ENCODE measurements at places on chromosomes 1 and 21.
A peak's percentile ranks its signal among the peaks of the same experiment; 100 is the strongest.

GRCh38 chr1:205667909-205668643 lies 12.2 kb downstream of the SLC45A3 start:
- no peak for DNase-seq

- no peak for DNase-seq
These were observed at the start of gene OLFM3 for GRCh38 chr1:101996825-101997465. Gene OLFM3 (minus strand): TSS chr1:101996926.

DNA sequence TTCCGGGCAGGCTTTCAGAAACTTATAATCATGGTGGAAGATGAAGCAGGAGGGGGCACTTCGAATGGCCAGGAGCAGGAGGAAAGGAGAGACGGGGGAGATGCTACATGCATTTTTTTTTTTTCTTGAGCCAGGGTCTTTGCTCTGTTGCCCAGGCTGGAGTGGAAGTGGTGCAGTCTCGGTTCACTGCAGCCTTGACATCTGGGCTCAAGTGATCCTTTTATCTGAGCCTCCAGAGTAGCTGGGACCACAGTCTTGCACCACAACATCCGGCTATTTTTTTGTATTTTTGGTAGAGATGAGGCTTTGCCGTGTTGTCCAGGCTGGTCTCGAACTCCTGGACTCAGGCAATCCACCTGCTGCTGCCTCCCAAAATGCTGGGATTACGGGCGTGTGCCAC lies 61.6 kb downstream of the SELENOF start:
- DNase-seq = no peak

DNA sequence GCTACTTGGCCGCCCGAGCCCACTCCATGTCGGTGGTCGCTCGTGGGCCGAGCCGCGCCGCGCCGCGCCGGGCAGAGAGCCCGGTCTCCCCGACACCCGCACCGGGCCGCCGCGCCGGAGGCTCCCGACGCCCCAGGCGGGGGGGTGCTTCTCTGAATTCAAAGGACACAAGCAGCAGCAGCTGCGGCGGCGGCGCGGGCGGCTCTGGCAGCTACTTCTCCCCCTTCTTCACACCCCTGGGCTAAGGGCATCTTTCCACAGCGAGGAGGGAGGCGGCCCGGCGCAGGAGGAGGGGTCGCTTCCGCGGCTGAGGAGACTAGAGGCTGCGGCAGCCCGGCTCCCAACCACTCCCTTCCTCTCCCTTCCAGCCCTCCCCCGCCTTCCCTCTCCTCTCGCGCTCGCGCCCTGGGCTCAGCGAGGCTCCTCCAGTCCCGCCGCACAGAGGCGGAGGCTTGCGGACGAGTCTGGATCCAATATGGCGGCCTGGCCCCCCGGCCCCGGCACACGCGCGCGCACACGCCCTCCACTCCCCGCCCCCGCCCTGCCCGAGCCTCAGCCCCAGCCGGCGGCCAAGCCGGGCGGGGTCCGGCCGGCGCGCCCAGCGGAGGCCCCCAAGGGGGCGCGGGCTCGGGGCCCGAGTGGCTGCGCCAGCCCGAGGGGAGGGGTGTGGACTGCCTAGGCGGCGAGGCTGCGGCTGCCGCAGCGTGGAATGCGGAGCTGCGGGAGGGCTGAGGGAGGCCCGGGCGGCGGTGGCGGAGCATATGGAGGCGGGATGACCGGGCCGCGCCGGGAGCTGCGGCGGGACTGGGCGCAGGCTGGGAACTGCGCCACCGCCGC lies at the start of gene CDC42BPA:
TSS of gene CDC42BPA (minus strand) at position 477 of the 837 bp plus-strand sequence. CDS start 1,310 bp downstream, outside the sequence.
- no peak for DNase-seq

GRCh38 chr1:237931581-237931980 lies 40.9 kb upstream of the ZP4 start:
- no peak for DNase-seq

DNA sequence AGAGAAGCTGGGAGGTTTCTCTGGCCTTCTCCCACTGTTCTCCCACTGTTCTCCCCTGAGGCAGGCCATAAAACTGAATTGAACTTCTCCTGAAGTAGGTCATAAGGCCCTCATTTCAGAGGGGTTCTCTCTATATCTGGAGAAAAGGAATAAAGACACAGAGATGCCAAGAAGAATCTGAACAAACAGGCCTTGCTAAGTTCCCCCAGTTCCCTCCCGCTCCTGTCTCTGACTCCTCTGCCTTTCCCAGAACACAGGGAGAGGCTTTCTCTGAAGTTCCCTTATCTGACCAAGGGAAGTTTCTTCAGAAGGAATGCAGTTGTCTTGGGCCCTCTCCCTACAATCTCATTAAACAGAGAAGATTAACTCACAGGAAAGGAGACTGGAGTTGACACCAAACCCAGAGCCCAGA lies 83.4 kb downstream of the SLC16A1 start:
- no peak for DNase-seq

DNA sequence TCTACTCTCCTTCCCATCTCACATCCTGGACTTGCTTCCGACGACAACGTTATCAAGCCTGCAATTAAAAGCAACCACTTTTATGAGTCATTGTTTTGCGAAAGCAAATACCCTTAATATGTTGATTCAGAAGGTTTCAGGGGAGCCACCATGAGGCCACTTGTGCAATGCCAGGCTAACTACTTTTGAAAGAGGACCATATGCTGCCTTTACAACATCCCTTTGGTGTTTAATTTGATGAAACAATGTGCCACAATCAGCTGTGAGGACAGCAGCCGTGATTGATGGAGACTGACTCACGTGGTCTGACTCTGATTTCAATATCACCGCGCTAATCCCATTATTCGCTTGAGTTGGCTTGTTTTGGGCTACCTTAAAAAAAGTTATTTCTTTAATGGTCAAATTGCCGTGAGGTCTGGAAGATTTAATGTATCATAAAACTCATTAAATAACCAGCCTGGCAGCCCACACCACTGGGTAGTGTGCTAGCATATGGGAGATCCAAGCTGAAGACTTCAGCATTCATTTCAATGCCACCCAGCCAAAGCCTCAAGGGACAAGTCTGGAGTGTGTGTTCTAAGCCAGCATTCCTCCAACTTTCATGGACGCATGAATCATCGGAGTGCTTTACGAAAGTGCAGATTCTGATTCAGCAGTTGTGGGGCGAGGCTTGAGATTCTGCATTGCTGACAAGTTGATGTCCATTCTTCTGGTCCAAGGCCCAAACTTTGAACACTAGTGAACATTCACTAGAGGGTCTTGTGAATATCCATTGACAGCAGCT lies 73.3 kb upstream of the PAXBP1 start:
- DNase-seq = no peak

DNA sequence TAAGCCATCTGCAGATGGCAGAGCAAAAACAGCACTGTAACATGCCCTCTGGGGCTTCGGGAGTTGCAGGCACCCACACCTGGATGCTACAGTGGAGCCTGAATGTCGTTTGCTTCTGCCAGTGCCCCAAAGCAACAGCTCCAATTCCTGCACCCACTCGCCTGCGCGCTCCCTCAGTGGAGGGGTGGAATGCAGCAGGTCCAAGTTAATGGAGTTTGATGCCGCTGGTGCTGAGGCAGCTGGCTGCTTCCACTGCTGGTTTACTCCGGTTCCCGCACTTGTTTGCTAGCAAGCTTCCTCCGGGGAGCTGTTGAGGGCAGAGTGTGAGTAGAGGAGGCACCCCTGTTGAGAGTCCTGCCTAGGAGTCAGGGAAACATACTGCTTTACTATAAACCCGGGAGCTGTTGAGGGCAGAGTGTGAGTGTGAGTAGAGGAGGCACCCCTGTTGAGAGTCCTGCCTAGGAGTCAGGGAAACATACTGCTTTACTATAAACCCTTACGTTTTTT lies 584.0 kb upstream of the TMPRSS15 start:
- DNase-seq = no peak

DNA sequence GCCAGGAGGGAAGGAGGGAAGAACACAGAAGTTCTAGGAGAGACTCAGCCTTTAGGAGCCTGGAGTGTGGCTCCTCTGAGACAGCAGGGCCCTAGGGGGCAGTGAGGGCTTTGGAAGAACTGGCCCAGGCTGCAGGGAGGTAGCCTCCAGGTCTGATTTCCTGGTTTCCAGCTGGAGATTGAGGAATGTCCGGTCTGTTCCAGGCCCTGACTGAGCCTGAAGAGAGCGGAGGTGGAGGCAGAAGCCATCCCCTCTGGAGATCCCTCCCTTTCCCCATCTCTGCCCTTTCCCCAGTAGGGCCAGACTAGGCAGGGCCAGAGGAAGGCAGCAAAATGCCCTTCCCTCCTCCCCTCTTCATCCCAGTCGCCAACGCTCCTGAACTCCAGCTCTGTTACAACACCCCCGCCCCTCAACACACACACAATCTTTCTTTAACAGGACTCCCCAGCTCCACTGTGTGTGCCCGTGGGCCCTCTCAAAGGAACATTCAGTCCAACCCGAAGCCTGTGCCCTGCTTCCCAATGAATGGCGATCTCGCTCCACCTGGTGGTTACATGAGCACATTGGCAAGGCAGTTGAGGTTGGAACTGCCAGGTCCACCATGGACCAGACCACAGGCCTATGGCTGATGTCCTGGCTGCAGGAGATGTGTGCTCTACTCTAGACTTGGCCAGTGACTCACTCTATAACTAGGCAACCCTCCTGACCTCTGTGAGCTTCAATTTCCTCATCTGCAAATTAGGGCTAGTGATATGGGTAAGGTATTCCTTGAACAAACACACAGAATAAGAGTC lies 32.0 kb downstream of the MAP7D1 start:
- DNase-seq = peak; percentile 53

DNA sequence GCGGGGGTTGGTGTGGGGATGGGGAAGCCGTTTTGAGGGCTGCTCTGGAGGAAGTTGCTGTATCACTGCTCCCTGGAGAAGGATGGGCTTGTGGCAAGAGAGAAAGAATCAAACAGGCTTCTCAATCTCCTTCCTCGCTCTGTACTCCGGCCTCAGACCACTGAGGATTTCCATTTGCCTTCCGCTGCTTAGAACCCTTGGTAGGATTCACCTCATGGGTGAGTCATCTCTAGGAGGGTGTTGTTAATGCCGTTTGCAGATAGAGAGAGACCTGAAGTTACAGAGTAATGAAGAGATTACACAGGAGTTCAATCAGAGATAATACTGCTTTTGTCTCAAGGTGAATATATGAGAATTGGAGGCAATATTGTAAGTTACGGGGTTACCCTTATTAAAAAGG lies 15.3 kb downstream of the SLC35F3 start:
- DNase-seq = no peak

DNA sequence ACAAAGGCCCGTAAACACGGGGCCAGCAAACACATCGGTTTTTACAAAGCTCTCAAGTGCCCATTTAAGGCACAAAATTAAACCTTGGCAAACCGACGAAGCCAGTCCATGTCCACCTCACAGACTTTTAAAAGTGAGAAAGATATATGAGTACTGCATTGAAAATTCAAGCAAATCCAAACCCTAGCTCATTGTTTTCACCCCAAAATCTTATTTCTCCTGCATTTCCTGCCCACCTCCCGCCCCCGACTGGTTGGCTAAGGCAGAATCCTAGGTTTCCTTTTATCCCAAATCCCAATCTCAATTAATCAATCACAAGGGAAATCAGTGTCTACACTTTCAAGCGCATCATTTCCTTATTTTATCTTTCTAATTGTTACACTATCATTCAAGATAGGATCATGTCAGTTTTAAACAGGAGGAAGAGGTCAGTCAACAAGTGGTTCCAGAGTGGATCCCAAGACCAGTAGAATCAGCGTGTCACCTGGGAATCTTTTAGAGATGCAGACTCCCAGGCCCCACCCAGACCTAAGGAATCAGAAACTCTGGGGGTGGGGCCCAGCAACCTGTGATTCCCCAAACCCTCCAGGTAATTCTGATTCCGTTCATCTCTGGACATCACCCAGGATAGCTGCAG lies 1.7 kb upstream of the GNG4 start:
- no peak for DNase-seq

DNA sequence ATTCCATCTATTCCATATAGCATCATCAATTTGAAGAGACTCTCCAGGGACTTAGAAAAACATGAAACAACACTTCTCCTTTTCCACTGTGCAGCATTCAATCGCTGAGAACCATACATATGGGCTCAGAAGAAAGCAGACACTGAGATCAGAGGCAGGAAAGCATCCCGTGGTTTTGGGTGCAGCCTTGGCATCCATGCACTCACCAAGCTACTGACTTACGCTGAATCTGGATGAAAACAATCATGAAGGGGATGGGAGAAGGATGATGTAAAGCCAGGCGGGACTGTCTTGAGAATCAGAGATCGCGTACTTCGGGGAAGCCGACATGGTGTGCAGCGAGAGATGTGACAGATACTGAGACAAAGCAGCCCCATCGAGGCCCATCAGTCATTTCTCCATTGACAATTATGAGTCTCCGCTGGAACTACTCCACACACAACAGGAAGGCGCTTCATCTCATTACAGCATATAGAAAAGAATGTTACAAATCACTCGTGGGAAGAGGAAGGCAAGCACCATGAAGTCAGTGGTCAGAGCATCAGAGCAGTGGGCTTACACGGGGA lies 2.3 kb upstream of the TIAM1 start:
- no peak for DNase-seq

DNA sequence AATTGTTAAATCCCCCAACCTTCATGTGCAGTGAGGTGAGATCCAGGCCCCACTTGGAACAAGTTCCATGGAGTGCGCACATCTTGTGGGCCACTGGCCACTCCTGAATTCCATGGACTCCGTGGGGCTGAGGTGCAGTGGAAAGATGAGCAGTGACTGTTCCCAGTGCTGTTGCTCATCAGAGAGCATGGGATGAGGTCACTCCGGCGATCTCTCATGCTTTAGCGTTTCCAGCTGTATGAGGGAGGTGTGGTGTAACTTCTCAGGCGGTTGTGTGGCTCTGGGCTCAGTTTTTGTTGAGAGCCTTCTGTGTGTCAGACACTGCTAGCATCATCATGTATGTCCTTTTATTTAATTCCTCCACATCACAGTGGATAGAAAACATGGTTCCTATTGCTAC lies 96.2 kb downstream of the GALNT2 start:
- no peak for DNase-seq

- no peak for DNase-seq
These were observed 618 bp downstream of the ETS2 start for GRCh38 chr21:38806153-38806941.

DNA sequence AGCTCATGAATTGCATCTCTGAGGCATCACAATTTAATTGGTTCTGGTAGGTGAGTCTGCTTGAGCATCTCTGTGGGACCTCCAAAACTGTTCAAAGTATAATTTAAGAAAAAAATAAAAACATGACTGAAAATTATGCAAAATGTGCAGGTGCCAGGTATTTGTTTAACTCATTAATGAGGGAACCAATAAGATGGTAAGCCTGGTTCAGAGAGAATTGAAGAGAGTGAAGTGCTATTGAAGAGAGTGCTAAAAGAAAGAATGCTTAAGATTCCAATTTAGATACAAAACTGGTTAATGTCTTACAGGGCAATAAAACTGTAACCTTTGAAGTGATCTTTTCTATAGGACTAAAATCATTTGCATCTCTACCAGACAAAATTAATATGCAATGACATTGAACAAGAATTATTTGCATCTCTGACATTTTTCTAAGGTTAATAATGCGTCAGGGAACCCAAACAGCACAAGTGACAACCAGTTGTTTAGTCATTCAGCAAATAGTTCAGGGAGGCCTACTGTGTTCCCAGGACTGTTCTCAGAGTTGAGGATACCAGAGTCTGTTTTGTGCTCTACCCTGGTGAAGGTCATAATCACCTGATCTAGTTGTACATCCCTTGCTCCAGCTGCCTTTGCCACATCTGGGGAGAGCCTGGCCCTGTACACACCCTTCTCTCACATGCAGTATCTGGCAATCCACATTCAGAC lies 183.5 kb downstream of the PATJ start:
- DNase-seq = no peak
